ENCODE measurements at places on chromosomes 2 and 18.

GRCh38 chr18:35267161-35267651 lies 22.8 kb downstream of the ZSCAN30 start:
- no peak for DNase-seq

DNA sequence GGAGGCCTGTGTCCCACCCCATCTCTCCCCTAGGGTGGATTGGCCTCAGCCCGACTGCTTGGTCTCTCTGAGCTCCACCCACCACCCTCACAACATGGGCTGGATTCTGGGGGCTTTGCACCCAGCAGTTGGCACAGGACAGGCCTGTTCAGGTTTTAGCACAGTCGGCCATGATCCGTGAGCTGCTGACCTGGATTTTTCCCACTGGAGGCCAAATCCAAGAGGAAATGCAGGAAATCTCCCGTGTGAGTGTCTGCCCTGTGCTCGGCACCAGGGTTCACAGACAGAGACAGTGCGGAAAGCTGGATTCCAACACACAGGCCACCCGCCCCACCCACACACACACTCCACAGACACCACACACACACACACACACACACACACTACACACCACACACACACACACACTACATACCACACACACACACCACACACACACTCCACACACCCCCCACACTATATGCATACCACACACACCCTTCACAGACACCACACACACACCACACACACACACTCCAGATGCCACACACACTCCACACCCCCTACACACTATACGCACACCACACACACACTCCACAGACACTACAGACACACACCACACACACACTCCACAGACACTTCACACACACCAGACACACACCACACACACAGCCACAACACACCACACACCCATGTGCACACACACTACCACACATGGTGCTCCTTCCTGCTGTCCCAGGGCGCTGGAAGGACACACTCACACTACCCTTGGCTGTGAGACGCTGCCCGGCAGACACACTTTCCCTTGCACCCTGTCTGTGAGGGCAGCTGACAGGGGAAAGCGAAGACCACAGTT lies 14.1 kb downstream of the MBP start:
- no peak for DNase-seq

DNA sequence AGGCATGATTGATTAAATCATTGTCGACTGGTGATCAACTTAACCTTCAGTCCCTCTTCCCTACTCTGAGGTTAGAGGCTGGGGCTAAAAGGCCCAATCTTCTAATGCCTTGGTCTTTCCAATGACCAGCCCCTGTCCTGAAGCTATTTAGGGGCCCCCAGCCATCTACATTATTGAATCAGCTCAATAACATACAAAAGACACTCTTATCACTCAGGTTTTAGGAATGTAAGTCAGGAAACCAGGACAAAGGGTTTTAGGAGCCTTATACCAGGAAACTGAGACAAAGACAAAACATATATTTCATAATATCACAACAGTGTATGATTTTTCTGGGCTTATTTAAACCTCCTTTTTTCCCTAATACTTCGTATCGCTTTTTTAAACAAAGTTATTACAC lies 198.6 kb downstream of the RNF152 start:
- DNase-seq: no peak

DNA sequence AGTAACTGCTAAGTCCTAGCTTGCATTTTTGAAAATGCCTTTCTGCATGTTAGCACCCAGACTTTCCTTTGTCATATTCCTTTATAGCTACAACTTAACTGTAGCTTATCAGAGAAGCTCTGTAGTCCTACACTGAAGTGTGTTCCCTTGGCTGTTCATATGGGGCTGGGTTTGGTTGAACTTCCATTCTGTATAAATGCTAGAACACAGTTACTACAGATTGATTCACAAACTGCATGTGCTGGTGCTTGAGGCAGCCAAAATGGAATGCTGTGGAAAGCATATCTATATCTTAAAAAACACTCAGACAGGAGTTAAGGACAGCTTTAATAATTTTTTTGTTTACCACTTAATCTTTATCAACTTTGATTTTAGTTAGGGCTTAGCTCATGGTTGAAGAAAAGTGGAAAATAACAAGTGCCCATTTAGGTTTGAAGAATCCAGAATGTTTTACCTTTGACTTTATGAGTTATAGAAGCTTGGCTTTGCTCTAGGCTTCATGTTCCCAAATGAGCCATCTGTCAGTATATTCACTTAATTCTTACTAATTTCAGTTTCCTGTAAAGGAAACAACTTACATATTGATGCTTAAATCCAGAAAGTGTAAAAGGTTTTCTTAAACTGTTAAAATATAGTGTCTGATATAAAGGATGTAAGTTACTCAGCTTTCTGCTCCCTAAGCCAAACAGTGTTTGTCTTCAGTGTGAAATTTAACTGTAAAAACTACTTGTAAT lies 148.9 kb downstream of the AGPS start:
- DNase-seq: no peak

GRCh38 chr2:134692499-134692898 lies 26.3 kb downstream of the TMEM163 start:
- no peak for DNase-seq

GRCh38 chr2:30940839-30941238 lies 133.6 kb upstream of the CAPN13 start:
- no peak for DNase-seq

- DNase-seq: no peak
These were observed 137.2 kb downstream of the BCL2 start for GRCh38 chr18:63182310-63182772.

DNA sequence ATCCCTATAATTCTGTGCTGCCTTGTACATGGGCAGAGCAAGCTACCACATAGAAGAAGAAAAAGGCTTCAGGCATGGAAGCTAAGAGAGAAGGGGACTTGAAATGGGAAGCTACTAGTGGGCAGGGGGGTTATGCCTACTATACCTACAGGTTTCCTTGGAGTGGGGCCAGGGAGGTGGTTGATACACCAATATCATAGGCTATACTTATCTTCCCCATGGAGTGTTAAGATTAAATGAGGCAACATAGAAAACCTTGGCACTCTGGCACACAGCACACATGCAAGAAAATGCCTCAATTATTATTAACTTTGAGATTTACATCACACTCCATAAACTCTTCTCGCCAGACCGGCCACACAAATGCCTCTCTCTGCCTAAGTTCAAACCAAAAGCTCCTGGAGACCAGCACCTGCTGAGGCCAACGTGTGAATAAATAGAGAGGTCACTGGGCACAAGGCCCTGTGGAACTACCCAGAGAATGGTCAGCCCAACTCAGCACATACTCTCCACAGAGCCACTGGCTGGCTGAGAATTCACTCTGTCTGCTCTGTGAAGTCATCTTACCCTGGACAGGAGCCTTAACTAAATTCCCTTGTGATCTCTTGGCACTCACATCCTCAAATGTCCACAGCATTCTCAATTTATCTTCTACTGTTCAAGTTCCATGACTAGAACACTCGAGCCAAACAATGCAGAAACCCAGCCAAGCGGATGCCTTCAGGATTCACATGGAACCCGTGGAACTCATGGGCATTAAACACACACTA lies 498.7 kb downstream of the BCL11A start:
- no peak for DNase-seq

- DNase-seq: no peak
These were observed 319.4 kb downstream of the NRXN1 start for GRCh38 chr2:50712569-50712968.

DNA sequence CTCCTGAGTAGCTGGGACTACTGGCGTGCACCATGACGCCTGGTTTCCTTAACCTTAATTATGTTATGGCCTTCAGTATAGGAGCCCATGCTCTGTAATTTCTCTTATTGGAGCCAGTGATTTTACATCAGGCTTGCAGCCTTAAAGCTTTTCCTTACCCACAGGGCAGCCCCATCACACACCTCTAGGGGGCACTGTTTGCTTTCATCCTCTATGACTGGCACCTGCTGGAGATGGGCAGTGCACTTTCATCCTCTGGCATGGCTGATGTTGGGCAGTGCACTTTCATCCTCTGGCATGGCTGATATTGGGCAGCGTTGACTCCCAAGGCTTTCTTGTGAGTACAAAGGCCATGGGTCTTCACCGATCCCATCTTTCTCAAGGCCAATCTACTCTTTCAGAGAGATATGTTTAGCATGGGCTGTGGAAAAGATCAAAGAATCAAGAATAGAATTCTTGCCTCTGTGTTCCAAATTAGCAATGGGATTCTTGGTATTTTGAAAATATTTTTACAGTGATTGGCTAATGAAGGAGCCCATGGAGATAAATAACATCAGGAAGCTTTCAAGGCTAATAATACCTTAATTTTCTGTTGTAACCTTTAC lies 80.7 kb upstream of the MEX3C start:
- DNase-seq: no peak

DNA sequence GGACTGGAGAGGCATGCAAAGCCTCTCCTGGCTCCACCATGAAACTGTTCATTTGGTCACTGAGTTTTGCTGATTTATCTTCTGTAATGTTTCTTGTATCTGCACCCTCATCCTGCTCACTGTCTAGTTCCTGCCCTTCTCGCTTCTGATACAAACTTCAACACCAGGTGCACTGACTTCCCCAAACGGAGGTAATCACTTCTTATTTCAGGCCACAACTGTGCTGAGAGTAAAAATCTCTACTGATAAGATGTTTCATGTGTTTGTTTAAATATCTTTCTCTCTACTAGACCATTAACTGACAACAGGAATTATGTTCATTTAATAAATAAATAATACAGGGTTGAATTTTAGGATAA lies 10.9 kb upstream of the NT5C1B start:
- DNase-seq: no peak

- DNase-seq: no peak
These were observed 33.5 kb downstream of the AOX1 start for GRCh38 chr2:200619279-200619678.

DNA sequence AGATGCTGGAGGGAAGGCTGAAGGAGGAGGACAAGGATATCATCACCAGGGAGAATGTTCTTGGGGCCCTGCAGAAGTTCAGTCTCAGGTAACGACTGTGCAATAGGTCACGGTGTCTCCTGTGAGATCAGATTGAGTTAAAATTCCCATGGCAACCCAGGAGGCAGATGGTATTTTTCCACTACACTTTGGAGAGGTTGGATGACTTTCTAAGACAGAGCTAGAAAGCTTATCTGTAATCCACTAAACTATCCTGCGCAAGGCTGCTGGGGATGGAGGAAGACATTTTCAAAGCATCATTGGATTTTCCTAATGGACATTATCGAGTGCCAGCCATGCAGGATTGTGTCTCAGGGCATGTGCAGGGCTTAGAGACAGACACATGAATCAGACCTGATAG lies 74.6 kb downstream of the ARMC9 start:
- no peak for DNase-seq

GRCh38 chr18:8820396-8821082 lies 115.2 kb downstream of the MTCL1 start:
- DNase-seq: no peak

- DNase-seq: no peak
These were observed 284.1 kb downstream of the SLC4A3 start for GRCh38 chr2:219911541-219911940.

DNA sequence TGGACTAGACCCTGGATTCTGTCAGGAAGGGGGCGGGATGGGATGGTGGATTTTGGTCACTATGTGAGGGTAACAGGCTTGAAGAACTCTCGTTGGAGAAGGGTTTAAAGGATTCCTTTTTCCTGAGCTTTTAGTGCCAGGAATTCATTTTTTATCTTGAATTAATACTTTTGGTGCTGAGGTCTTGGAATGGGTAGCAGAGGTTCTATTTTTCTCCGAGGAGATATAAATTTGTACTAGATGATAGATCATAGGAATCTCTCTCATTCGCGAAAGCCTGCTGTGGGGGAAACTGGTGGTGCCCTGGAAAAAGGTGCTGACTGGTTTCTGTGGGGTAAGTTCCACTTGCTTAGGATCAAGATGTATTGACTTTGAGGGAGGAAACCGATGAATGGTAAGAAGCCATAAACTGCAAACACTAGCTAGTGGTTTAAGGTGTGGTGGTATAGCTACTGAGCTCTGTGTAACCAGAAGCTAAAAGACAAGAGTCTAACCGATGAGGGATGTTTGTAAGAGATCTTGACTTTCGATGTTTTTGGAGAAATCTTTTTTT lies 706 bp downstream of the AGPS start:
- no peak for DNase-seq

- DNase-seq: no peak
These were observed 153.6 kb downstream of the CCDC85A start for GRCh38 chr2:56337342-56337741.

GRCh38 chr2:161631855-161632391 lies 7.7 kb downstream of the SLC4A10 start:
- DNase-seq: no peak

- DNase-seq: no peak
These were observed 173.7 kb downstream of the CMPK2 start for GRCh38 chr2:6692056-6692455.

- no peak for DNase-seq
These were observed 2.4 kb downstream of the TRABD2A start for GRCh38 chr2:84878459-84878858.

- no peak for DNase-seq
These were observed 153.6 kb downstream of the FAM210A start for GRCh38 chr18:13572721-13573120.

DNA sequence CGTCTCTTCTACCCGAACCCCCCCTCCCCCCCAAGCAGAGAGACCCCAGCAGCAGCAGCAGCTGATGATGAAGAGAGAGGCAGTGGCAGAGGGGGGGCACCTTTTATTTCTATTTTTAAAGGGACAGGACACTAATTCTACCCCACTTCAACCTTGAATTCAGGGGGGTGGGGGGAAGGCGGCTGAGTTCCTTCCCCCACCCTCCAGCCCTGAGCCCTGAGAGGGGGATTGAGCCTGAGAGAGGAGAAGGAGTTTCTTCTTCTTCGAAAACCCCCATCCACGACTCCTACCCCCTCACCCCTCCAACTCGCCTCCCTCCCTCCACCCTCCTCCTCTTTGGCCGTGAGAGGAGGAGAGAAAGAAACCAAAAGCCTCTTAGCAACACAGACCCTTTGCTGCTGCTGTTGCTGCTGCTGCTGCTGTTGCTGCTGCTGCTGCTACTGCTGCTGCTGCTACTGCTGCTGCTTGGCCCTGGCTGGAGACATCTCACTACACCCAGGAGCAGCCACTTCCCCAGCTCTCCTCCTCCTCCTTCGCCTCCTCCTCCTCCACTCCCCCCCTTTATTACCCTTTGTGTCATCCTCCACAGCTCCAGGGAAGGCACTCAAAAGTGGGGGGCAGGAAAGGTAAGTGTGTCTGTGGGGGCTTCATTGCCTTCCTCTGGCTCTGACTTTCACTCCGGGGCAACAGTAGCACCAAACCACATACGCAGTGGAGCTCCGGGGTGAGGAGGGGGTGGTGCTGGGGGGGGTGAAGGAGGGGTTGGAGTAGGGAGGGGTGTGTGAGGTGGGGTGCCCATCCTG lies at the start of gene MBD5:
MBD5 (plus strand) TSS at position 33 of the 803 bp plus-strand sequence.
- no peak for DNase-seq

All from cortex of kidney (tissue), 1 donor.